GM12864 (cell line): ENCODE measurements at places on chromosomes 7 and 10.

GRCh38 chr7:46318276-46318675 is 397.2 kb upstream of the IGFBP3 start:
- no peak for DNase-seq

DNA sequence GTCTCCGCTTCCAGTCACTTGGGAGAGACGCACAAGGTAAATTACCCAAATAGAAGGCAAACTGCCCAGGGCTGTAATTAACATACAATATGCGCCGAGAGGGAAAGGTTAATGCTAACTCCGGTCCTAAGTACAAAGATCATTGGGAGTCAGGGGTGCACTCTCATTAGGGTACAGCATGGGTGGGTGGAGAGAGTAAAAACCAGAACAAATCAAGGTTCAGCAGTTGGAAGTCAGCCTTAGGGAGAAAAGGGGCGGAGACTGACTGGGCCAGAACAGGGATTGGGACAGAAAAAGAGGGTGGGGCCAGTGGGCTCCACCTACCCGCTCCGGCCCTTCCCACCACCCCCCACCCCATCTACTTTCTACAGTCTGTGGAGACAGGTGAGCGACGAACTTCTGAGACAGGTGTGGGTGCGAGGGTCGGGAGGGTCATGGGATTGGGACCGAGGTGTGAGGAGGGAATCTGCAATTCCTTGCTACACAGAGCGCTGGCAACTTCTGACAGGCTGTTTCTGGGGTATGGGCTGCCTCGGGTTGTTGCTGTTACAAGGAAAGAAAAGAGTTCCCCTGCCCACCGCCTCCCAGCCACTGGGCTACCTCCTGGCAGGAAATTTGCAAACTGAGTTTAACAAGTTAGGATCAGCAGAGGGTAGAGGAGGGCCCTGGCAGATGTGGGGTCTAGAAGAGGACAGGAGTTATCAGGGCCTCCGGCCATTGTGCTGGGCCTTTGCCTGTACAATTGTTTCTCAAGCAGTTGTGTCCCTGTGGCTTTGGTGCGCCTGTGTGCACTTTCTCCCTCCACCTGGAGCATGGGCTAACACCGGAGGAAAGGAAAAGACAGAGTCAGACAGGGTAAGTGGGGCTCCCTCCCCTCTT is at the start of gene TMEM139:
Gene TMEM139 (plus strand): TSS at position 368 of the 879 bp plus-strand sequence. CDS start 1,000 bp downstream, outside the sequence.
- no peak for DNase-seq

- DNase-seq, result no peak
Observed at GRCh38 chr7:82442492-82443035, 1.0 kb downstream of the CACNA2D1 start.

- DNase-seq, result no peak
Observed at GRCh38 chr10:11775412-11775811, 33.2 kb downstream of the ECHDC3 start.

DNA sequence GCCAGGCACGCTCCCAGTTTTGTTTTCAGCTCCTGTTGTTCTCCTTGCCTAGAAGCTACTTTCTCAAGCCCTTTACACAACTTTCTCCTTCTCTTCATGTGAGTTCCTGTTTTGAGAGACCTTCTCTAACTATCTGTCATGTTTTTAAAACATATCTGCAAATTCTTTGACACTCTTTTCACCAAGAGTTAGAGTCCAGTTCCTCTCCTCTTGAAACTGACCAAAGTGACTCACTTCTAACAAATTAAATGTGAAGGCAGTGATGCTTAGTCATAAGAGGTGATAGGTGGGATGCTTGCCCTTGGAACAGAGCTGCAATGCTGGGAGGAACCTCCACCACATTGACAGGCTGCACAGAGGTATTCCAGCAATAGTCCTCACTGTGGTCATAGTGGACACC is 25.3 kb downstream of the ZSCAN25 start:
- DNase-seq, result no peak

DNA sequence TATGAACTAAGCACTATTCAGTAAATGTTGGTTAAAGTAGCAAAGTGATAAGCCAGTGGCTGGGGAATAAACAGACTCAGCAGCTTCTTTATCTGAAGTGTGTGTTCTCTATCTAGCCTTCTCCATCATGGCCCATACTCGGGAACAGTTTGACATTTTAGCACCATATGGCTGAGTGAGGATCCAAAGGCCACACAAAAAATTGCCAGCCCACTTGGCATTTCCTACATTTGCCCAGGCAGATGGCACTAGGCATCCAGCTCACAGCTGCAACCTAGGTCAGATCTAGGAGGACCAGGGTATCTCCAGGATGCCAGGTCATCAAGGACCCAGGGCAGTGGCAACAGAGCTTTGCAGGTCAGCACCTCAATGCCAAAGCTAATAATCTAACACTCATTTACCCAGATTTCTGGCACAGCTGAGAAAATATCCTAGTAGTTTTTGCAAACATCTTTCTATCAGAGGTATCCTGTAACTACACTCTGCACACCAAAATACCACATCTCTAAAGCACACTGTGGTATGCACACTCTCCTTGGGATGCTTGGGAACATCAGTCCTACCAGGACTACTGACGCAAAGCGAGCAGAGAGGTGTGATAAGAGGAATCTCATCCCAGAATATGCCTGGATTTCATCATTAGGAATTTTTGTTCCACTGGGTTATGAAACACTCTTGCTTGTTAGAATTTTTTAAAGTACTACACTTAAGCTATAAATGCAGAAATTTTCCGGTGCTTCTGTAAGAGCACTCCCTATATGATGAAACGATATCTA is 61.7 kb downstream of the DOCK4 start:
- no peak for DNase-seq

- DNase-seq, result no peak
Observed at GRCh38 chr10:90604636-90605035, 253.2 kb downstream of the HTR7 start.

DNA sequence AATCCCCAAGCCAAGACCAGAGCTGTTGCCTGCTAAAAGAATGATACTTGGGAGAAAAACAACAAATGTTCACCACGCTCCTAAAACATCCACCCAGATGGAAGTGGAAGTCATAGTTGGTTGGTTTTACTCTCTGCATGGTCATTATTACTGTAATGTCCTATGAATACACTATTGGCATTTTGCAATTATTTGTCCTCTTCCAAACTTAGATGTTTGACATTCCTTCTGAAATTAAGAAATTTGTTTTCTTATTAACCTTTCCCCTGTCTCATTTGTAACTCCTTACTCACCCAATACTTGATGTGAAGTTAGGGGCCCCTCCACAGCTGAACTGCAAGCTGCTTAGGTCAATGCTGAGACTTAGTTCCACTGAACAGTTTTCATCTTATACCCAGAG is 383.3 kb downstream of the INHBA start:
- no peak for DNase-seq
